BJ (cell line): ENCODE measurements at places on chromosomes 5 and 9. TPM values are rescaled to one million over a fixed set of nuclear protein-coding genes. Genes with fewer than 3 reads are reported as not detected.

GRCh38 chr9:137843355-137843754 lies 34.2 kb upstream of the CACNA1B start:
- DNase-seq, result no peak

DNA sequence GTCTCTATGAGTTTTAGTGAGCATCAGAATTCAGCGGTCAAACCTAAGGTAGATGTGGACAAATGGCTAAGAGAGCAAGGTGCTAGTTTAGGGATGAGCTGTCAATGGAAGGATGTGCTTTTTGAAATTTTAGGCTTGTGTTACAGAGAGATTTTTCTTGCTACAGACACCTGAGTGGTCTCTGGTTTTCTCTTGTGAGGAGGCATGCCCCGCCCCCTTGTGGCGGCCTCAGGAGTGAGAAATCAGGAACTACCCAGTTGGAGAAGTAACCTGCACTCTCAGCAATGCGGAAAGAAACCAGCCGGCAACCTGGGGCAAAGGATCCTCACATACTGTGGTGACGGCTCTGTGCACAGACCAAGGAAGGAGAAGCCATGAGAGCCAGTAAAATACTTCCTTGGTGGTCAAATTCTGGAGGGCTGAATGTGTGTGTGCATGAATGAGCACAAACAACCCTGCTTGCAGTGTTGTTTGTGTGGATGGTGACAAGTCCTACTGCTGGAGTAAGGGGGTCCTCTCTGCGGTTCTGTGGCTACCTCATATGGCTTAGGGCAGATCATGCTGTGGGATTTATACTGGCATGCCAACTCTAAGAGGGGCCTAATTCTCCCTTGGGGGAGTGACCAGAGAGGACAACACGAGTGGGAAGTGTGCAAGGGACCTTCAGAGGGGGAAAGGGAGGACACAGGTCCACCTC lies 16.7 kb upstream of the HSD17B4 start:
- no peak for DNase-seq

DNA sequence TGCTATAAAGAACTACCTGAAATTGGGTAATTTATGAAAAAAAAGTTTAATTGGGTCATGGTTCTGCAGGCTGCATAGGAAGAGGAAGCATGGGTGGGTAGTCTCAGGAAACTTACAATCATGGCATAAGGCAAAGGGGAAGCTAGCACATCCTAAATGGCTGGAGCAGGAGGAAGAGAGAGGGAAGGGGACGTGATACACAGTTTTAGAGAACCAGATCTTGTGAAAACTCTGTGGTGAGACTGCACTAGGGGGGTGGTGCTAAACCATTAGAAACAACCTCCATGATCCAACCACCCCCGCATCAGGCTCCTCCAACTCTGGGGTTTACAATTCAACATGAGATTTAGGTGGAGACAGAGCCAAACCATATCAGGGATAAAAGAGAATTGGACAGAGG lies 624.2 kb downstream of the PRR16 start:
- DNase-seq, result no peak

Gene LCN12
- polyA plus RNA-seq, result 0.36 and 0.40 TPM in 2 replicates

DNA sequence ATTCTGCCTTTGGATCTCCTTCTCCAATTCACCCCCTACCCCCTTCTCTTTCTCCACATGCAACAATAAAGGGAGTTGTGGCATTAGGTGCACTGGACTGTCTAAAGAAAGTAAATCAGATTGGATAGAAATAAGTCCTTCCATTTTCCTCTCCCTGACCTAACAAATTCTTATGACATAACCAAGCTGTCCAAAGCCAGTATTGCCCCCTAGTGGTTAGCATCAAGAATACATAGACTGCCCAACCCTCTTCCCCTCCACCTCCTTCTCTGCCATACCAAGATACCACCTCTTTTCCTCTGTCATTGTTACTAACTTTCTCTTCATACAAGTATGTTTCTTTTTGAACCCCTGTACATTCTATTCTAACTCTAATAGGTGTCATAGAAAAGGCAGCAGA lies 45.7 kb downstream of the PPARGC1B start:
- no peak for DNase-seq

DNA sequence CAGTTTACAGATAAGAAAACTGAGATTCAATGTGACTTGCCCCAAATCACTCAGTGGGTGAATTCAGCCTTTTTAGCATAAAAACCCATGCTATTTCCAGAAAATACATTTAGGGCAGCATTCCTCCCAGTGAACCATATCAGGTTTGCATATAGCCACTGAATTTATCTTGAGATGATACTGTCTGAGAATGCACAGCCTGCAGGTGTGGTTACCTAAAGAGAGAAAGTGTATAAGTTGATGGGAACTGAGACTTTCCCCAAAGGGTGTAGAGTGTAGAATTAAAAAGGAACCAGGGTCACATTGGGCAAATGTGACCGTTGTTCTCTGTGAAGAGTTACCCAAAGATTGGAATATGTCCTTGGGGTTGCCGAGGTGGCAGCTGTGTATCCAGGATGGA lies 100.0 kb upstream of the PIK3R1 start:
- no peak for DNase-seq
